ENCODE measurements at places on chromosomes 11 and 22.

- DNase-seq: no peak
These were observed 102.9 kb upstream of the PAX6 start for GRCh38 chr11:31913985-31914384.

GRCh38 chr11:10908215-10908951 is 50.5 kb upstream of the ZBED5 start:
- DNase-seq: no peak

- no peak for DNase-seq
These were observed 63.7 kb downstream of the RAB30 start for GRCh38 chr11:83007909-83008580.

GRCh38 chr11:22559416-22559815 is 66.2 kb downstream of the FANCF start:
- no peak for DNase-seq

- DNase-seq: no peak
These were observed 65.2 kb upstream of the CECR2 start for GRCh38 chr22:17303840-17304779.

- no peak for DNase-seq
These were observed 145.4 kb downstream of the NECTIN1 start for GRCh38 chr11:119583585-119583984.

DNA sequence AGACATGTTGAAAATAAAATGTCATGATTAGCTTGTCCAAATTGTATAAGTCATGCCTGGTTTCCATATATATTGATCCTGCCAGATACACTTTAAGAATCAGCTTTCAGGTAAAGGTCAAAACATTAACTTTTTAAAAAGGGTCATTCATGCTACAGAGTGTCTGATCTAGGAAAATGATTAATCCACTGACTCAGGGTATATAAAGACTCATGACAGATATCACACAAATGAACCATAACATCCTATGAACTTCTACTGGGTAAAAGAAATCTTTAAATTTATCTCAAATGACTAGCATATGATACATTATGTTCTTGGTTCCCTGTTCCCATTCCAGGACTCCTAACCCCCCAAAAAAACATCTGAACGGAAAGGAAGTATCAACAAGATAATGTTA is 11.7 kb downstream of the MRTFA start:
- no peak for DNase-seq

Measured in right hindlimb (tissue), 1 donor.